ENCODE measurements at places on chromosomes 5 and 9. TPM values are rescaled to one million over a fixed set of nuclear protein-coding genes. Genes with fewer than 3 reads are reported as not detected.

Gene GPR150
- under 0.01 TPM for total RNA-seq

Gene GARIN3
- total RNA-seq, result not detected

Gene IFNA2
- not detected for total RNA-seq

Gene PLPPR1
- 6.3 TPM for total RNA-seq

Gene IL3
- total RNA-seq, result not detected

Gene DAB2IP
- total RNA-seq, result 12.5 TPM

Gene XRCC4
- total RNA-seq, result 3.7 TPM

Gene CYLC2
- total RNA-seq, result not detected

Gene GLT6D1
- total RNA-seq, result not detected

Gene CTNNAL1
- 24.5 TPM for total RNA-seq

Gene CDK9
- 33.4 TPM for total RNA-seq

Gene PCDHA11
- under 0.01 TPM for total RNA-seq

Gene DEPDC1B
- 3.1 TPM for total RNA-seq

Gene SPINK7
- not detected for total RNA-seq

Gene ORM2
- not detected for total RNA-seq

Gene IRX1
- total RNA-seq, result 2.1 TPM

Gene NUDT2
- 32.9 TPM for total RNA-seq

Gene SLC24A2
- total RNA-seq, result 0.52 TPM

Gene HNRNPK
- total RNA-seq, result 446 TPM

Gene ORM1
- 1.6 TPM for total RNA-seq

Gene GRXCR2
- total RNA-seq, result not detected

Gene PCDHB4
- 1.6 TPM for total RNA-seq

Gene WWC1
- total RNA-seq, result 0.52 TPM

Gene IDNK
- total RNA-seq, result 3.1 TPM

Gene SLC25A2
- 0.52 TPM for total RNA-seq

Gene PCDHB3
- total RNA-seq, result 1.6 TPM

Gene MELK
- 6.3 TPM for total RNA-seq

Gene RECK
- 14.6 TPM for total RNA-seq

Gene ISL1
- 0.52 TPM for total RNA-seq

Gene RASGEF1C
- total RNA-seq, result 5.7 TPM

Gene FCN2
- total RNA-seq, result 1.0 TPM

Gene UBTD2
- 45.9 TPM for total RNA-seq

Gene CDC20B
- total RNA-seq, result not detected

Gene FGD3
- 4.2 TPM for total RNA-seq

Gene SLC1A3
- 27.1 TPM for total RNA-seq

Gene PRRX2
- total RNA-seq, result 3.1 TPM

Gene OR1J2
- not detected for total RNA-seq

Gene PRSS3
- total RNA-seq, result 0.52 TPM

Gene CDC25C
- total RNA-seq, result 3.7 TPM

Gene C9orf43
- total RNA-seq, result 0.52 TPM

Gene CAMK2A
- total RNA-seq, result 45.9 TPM

Gene YIPF5
- total RNA-seq, result 43.3 TPM

Gene SLC36A2
- total RNA-seq, result under 0.01 TPM

Gene C9orf152
- not detected for total RNA-seq

Gene NTRK2
- total RNA-seq, result 26.6 TPM

Gene SLC34A1
- not detected for total RNA-seq

Data from skeletal muscle tissue (tissue), 5 donors.